ENCODE measurements at places on chromosomes 13 and 19.

GRCh38 chr19:29630655-29631054 lies 24.6 kb downstream of the POP4 start:
- no peak for DNase-seq

DNA sequence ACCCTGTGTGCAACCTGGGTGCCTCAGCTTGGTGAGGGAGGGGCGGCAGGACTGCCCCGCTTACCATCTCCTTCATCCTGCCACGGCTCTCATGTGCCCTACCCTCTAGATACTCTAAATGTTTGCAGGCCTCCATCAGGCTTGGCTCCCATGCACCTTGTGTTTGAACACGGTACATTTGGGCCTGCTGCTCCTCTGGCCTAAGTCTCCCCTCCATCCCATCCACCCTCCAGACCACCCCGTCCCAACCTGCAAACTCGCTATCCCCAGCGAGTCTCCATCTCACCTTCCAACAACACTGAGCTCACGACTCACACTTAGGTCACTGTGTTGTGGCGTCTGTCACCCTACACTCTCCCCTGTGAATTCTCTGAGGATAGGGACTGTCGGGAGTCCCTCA lies 274.2 kb downstream of the TEX29 start:
- DNase-seq = no peak

GRCh38 chr13:69809152-69809551 lies 298.5 kb upstream of the ATXN8OS start:
- DNase-seq = no peak

- no peak for DNase-seq
These were observed 1.6 kb upstream of the APOC1 start for GRCh38 chr19:44912854-44913253.

- no peak for DNase-seq
These were observed 202.3 kb upstream of the KLF12 start for GRCh38 chr13:74336546-74336945.

- no peak for DNase-seq
These were observed 997 bp upstream of the SAMD4B start for GRCh38 chr19:39341129-39341718.

DNA sequence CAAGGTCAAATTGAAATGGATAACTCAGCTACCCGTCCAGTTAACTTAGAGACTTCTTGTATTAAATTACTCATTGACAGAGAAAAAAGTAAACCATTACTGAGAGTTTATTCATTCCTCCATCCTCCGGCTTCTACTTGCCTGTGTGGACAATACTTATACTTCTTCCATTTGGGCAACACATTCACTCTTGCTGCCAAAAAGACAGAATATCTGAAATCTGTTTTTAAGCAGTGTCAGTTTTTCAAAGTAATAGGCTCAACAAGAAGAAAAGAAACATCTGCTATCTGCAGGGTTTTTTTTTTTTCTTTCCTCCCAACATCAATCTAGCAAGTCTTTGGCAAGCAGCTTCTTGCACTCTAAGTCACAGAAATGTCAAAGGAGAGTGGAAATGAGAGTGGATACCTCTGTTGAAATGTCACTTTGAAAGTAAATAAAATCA lies 1142.8 kb downstream of the PCDH9 start:
- no peak for DNase-seq

GRCh38 chr13:59879281-59879680 lies 284.4 kb downstream of the DIAPH3 start:
- no peak for DNase-seq

GRCh38 chr19:4748185-4748584 lies 24.5 kb upstream of the DPP9 start:
- DNase-seq = no peak

- no peak for DNase-seq
These were observed 112.1 kb upstream of the SOX1 start for GRCh38 chr13:111954661-111955411.

Data from epithelial cell of esophagus (primary cell).